Myocyte (in vitro differentiated cells): ENCODE measurements at places on chromosomes 2 and 18. TPM values are rescaled to one million over a fixed set of nuclear protein-coding genes. Genes with fewer than 3 reads are reported as not detected.

FTCDNL1 gene
- 0.80 and 2.8 TPM in 2 replicates for total RNA-seq

NGEF gene
- 0.19 TPM in 1 of 2 replicates, not detected in the other for total RNA-seq

ALLC gene
- total RNA-seq = not detected in 2 replicates

TMEM163 gene
- total RNA-seq = not detected in 2 replicates

DYNAP gene
- not detected in 2 replicates for total RNA-seq

RTP5 gene
- 0.08 TPM in 1 of 2 replicates, not detected in the other for total RNA-seq

HMSD gene
- not detected in 2 replicates for total RNA-seq

CDK15 gene
- total RNA-seq = 5.9 and 6.7 TPM in 2 replicates

GAD1 gene
- 0.35 and 0.83 TPM in 2 replicates for total RNA-seq

NT5DC4 gene
- total RNA-seq = not detected in 2 replicates

GLI2 gene
- total RNA-seq = 0.68 and 0.86 TPM in 2 replicates

CRYBA2 gene
- not detected in 2 replicates for total RNA-seq

AGXT gene
- total RNA-seq = not detected in 2 replicates

COMMD1 gene
- total RNA-seq = 49.9 and 56.8 TPM in 2 replicates
